NCI-H2081 treated with DMSO at 0.1 percent for 48 hours (cell line): ENCODE measurements at places on chromosomes 1 and 21.

DNA sequence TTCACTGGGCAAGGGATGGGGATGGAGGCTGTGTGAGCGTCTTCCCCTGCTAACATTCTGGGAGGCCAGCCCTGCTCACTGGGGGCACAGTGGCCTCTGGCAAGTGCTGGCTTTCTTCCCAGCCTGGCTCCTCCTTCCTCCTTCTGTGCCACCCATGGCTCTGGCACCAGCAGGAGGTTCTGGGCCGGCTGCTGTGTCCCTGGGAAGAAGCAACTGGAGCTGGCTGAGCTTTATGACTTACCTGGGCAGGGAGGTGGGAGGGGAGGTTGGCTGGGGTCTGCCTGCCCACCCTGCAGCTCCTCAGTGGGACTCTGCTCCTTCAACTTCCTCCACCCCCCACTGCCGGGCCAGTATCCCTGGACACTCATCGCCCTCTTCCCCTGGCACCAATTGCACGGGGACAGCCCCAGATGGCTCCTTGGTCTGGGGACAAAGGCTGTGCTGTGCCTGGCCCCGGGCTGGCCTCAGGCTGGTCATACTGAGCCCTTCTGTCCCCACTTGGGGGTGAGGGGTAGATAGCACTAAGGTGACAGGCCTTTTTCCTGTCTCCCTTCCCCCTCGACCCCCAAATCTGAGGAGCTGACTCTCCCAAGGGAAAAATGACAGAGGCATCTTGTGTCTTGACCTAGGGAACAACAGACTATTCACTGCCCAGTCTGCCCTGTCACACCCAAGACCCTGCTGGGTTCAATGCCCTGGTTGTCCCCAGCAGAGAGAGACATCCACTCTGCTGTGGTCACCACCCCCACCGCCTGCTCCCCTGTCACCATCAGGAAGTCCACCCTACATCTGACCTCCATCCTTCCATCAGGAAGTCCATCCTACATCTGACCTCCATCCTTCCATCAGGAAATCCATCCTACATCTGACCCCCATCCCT, 14.4 kb downstream of the CDK18 start:
- no peak for DNase-seq

GRCh38 chr1:238647877-238648276, 738.5 kb upstream of the CHRM3 start:
- DNase-seq = no peak

DNA sequence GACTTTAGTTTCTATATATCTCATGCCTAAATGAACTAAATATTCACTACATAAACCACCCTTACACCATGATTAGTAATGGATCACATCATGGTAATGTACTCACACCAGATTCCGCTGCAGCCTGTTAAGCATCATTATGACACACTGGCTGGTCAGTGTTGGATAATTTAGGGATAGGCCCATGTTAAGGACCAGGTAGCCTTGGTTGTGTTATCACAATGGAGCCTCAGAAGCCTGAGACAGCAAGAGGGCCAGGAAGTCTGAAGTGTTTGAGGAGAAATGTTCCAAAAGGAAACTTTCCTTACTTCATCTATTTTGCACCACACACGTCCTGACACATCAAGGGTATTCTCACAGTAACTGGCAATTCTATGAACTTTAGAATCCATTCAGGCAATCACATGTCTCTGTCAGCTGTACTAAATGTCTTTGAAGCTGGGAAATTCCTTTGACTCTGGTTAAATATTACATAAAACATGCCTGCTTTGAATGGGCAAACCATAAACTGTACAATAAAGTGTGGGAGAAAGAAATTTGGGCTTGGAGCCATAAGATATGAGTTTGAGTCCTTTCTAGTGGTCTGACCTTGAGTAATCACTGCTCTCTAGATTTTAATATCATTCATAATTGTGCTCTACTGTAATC, 105.3 kb upstream of the DPT start:
- no peak for DNase-seq

DNA sequence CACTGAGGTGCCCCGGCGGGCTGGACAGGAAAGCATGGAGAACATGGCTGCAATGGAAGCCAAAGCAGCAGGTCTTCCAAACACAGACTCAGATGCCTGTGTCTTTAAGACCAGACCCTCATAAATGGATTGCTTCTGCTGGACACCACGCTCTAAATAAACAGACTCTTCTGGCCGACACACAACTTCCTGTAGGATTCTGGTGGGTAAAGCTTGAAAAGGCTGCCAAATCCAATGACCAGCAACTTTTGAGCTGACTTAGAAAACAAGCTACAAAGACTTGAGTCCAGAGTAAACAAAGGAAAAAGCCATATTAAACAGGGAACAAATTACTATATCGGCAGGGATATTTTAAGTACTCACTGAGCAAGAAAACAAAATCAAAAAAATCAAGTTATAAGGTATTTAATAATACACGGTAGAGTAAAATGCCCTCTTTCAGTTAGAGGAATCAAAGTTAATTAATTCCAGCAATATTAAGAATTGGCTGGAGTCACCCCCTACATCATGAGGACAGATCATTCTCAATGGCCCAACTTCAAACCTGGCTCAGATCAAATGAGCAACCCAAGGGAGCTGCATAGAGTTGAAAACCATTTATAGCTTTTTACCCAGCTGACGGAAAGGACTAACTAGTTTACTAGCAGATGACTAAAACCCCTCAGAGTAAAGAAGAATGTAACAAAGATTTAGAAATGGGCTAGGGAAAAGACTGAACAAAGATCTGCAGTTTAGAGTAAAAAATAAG, 102.4 kb downstream of the TGFBR3 start:
- no peak for DNase-seq

GRCh38 chr1:209404577-209404976, 178.9 kb upstream of the CAMK1G start:
- no peak for DNase-seq

GRCh38 chr1:151035167-151035566, 1.2 kb upstream of the BNIPL start:
- DNase-seq = no peak

- DNase-seq = no peak
These were observed 1105.3 kb upstream of the TMPRSS15 start for GRCh38 chr21:19508844-19509243.

- DNase-seq = no peak
These were observed 12.3 kb downstream of the KCNA2 start for GRCh38 chr1:110593902-110594301.

DNA sequence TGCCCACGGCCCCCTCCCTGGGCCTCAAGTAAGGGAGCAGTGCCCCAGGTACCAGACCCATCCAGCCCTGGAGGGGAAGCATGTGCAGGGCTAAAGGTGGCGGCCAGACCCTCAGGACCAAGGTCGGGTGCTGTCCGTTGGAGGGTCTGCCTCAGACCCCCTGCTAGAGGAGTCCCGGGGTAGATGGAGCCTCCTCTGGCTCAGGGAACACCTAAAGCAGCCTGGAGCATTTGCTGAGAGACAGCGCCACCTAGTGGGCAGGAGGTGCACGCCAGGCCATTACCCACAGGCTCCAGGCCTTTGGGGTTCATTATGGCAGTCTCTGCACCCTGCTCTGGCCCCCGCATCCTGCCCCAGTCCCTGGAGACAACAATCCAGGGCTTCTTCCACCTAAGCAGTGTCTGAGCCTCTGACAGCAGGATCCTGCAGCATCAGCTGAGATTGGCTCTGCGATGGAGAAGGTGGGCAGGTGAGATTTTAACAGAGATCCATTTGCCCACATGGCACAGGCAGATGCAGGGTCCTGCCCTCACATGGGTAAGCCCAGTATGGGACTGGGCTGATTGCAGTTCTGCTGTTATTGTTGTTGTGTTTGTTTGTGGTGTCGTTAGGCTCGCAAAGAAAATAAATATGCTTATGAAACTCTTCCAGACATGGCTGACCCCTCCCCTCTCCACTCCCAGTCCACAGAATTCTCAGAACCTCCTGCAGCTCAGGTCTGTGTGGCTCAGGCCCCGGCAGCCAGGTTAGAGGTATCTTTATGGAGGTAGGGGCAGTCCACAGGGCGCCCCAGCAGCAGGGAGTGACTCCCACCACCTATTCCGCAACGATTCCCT, 42.4 kb downstream of the CTNNBIP1 start:
- peak; percentile 7 for DNase-seq

DNA sequence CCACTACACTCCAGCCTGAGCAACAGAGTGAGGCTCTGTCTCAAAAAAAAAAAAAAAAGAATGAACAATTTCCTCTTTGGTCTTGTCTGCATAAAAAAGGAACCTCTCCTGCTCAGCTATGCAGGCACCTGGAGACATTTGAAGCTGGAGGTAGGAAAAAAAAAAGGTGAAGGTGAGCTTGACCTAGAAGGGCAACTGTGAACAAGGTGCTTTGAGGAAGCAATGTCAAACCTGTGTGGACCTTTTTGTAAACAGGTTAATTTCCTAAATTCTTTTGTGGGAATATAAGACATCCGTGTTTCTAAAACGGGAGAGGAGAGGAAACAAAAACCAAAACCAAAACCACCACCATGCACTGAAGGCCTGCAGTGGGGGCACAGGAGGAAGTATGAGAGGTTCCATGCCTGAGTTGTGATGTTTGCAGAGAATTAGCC, 77.5 kb downstream of the SLC45A1 start:
- DNase-seq = no peak

GRCh38 chr21:45073301-45074047, 906 bp upstream of the ADARB1 start:
- no peak for DNase-seq

DNA sequence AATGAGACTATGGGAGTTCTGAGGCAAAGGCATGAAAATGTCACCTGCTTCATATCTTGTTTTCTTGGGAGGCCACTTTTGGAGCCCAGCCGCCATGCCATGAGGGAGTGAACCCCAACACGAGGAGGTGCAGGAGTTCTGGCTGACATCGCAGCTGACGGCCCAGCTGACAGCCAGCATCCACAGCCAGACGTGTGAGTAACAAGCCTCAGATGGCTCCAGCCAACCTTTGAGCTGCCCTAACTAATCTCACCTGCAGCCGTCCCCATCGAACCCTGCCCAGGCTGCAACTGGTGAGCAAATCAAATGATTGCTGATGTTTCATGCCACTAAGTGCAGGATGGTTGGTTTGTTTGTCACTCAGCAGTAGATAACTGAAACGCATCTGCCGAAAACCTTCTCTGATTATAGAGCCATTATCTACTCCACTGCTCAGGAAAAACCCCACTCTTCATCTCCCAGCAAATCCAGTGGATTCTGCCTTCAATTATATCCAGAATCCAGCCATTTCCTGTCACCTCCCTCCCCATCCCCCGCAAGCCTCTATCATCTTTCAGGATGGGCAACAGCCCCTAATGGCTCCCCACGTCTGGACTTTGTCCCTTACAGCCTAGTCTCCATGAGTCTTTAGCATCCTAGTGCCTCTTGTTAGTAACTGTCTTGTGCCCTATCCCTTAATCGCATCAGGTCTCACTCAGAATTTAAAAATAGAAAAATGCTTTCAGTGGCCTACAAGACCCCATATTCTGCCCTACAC, 18.5 kb upstream of the RAB4A start:
- DNase-seq = no peak

DNA sequence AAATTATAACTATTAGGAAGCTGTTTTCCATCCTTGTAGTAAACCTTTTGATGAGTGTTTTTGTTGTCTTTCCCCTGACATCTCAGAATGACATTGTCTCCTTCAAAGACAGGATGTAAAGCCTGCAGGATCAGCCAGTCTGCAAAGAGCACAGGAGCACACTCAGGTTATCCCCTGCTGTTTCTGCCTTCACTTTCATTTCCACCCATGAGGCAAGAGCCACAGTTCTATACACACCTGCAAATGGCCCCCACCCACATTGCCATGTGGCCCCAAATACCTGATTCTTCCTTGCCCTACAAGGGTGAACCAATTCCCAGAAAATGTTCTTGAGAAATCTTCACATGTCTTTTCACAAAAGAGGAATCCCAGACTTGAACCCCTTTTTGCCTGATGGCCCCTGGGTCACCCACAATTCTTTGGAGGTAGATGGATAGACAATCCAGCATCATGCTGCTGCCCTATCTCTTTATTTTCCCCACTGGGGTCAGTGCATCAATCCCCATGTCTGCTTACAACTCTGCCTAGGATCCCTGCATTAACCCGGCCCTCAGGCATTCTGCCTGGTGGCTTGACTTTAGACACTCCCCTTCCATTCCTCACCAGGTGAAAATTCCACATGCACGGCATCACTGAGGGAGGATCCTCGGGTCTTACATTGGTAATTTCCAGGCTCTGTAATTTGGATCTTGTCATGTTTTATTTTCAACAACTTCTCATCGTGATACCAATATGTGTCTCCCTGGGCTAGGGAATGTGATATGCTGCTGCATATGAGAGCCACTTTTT, 2.6 kb downstream of the FCRL3 start:
- no peak for DNase-seq

GRCh38 chr1:229410692-229411433, 23.0 kb downstream of the ACTA1 start:
- DNase-seq = peak; percentile 99

DNA sequence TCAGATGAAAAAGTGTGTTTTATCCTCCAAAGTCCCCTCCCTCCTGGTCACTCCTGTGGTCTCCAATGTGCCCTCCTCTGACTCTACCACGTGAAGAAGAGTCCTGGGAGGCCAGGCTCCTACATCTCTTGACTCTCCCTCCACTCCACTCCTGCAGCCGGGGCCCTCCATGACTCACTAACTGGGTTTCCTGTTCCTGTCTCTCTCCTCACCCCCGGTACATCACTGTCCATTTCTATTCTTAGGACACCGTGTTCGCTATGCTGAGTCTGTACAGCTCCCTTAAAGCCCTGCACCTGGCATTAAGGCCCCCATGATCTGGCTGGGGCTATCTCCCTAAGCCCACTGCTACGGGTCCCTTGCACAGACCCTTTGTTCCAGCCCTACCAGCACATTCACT, 93.4 kb downstream of the BCAR3 start:
- DNase-seq = no peak

DNA sequence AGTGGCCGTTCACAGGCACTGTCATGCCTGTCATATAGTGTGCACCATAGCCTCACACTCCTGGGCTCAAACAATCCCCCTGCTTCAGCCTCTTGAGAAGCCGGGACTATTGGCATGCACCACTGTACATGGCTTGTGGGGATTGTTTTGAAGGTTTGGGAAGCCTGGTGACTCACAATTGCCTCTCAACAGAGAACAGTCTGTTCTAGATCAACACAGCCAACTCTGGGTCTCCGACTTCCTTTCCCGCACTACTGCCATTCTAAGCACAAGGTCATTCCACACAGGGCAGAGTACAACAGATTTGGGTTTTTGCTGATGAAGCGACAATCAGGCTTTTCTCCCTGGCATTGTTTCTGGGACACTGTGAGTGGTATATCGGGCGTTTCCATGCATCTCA, 15.5 kb upstream of the AHCTF1 start:
- DNase-seq = no peak

DNA sequence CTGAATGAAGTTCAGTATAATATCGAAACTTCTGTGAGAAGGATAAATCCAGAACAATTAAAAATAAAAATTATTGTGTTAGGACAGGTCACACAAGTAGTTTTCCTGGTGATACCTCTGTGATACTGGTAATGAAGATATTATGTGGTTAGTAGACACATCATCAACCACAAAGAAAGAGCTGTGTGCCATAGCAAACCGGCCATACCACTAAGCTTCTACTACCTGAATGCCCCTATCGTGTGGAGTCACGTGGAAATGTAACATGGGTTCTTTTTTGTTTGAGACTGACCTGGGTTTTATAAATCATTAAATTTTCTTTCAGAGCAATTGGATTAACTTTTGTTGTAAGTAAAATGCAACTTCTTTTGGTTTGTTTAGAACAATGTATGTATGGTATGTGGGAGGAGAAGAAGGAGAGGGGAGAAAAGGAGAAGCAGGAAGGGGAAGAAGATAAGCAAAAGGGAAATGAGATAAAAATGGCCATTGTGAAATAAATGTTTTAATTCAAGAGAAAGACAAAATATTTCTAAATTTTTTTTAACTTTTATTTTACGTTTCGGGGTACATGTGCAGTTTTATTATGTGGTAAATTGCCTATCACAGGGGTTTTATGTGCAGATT, 58.2 kb upstream of the LRRC8B start:
- no peak for DNase-seq

GRCh38 chr1:231032963-231033362, 7.1 kb downstream of the FAM89A start:
- DNase-seq = no peak
